ENCODE measurements at places on chromosomes 4 and X.

DNA sequence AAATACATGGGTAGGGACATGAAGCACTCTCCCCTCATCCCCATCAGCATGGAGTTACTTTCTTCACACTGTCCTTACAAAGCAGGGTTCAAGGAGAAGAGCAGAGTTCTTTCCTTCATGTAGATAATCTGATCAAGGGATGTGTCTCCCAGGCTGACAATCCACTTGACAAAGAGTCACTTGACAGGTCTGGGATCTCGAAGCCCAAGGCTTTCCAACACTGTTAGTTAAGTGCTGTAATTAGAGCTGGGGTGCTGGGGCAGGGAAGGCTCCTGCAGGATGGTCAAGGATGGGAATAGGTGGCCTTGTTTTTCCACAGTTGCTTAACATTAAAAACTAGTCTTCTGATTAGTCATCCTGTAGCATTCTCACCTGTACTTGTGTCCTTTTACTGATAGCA, 38.0 kb downstream of the CCNG2 start:
- no peak for DNase-seq

DNA sequence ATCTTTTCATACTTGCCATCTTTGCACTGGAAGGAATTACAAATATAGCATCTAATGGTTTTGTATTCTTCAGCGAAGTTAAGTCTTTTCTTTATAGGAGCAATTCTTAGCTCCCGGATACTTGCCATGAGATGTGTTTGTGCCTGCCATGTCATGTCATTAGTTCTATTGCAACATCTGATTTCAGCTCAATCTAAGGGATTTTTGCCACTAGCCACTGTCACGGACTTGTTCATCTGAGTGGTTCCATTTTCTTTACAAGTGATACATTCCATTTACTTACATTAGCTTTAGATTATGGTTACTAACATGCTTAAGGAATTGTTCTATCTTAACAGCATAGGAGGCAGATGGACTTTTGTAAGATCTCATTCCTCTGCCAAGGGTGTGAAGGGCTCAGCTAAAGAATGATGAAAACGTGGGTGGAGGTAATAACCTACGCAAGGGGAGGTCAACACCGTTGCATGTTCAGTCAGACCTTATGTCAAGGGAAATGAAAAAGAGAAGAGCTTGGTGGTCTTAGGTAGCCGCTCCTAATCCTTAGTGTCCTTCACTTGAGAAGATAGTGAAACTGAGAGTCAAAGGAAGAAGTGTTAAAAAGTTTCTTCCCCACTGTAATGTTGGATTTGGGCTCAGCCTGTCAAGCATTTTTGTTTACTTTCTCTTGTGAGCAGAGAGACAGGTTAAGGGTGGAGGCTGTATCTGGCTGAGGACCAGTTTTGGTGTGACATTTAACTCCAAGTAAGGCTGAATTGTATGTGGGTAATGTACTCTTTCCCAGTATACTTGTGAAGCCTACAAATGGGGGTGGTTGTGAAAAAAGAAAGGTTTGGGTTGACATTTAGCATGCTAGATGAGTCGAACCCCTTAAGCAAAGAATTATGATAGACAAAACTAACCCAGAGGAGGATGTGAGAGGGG, 3.6 kb upstream of the KLHL2 start:
- DNase-seq, result no peak

- DNase-seq, result no peak
These were observed 56.0 kb downstream of the MAGEB10 start for GRCh38 chrX:27863809-27864208.

DNA sequence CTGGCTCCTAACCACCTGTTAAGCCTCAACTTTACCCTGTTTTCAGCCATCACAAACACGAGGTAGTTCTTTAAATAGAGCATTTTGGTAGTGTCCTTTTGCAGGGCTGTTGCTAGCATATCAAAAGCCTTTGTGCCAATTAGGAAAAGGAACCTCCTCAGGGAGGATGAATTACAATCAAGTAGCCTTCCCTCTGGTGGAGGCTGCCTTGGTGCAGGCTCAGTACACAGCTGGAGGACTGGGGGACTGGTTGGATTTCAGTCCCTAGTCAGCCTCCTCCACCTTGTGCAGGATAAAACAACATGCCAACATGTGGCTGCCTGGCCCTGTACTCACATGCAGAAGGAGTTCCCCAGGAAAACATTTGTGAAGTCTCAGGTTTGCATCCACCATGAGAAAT, 53.1 kb downstream of the RASGEF1B start:
- no peak for DNase-seq

DNA sequence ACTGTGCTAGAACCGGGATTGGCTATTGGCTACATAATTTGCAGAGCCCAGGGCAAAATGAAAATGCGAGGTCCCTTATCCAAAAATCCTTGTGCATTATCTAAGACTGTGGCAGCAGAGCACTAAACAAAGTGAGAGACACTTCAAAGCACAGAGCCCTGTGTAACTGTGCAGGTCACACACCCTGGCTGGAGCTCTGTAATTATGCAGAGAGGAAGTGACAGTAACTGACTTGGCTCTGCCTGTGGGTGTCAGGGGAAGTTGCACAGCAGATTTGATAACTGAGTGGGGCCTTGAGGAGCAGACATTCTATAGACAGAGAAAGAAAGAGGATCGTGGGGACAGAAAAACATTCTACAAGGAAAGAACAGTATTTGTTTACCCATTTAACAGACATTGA, 173.5 kb upstream of the FMR1 start:
- DNase-seq, result no peak

DNA sequence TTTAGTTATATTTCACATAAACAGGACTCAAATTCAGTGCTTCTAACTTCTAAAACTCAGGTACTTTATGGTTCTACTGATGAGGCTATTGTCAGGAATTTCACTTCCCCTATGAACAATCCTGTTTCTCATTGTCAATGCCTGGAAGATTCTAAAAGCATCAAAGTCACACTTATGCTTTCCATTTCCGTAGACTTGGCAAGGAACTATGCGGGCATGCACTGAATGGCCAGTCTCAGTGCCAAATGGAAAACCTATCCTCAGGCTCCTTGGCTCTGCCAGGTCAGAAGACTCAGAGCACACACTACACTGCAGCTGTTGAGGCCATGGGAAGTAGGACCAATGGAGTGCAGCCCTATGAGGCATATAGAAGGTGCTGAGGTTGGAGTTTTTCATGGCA, 97.0 kb upstream of the PTPN13 start:
- DNase-seq, result no peak

- DNase-seq, result no peak
These were observed 3.0 kb downstream of the STARD8 start for GRCh38 chrX:68650491-68650890.

DNA sequence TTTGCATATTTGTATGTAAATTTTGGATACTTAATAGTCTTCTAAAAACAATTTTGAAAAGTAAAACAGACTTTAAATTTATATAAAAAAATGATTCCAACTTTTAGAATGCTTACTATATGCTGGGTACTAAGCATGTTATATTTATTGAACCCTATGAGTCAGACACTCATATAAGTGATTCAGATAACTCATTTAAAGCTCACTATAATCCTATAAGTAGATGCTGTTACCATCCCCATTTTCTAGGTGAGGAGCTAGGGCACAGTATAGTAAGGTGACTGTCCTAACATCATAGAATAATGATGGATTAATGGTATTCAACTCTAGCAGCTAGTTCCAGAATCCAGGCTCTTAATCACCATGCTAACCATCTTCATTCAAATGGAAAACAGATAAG, 877.0 kb upstream of the GRID2 start:
- DNase-seq, result no peak

Measured in activated T-helper 1 cell treated with Interleukin-2 at 50 U/mL for 16 hours (primary cell).